Endothelial cell of umbilical vein (primary cell): ENCODE measurements at places on chromosomes 16 and 17. TPM values are rescaled to one million over a fixed set of nuclear protein-coding genes. Genes with fewer than 3 reads are reported as not detected.
A peak's percentile ranks its signal among the peaks of the same experiment; 100 is the strongest.

The CLEC19A gene
- not detected in 2 replicates for total RNA-seq

The AKAP1 gene
- total RNA-seq, result 20.9 and 23.9 TPM in 2 replicates

The MYADML2 gene
- not detected in 2 replicates for total RNA-seq

The JPH3 gene
- 0.09 and 0.22 TPM in 2 replicates for total RNA-seq

The IRX3 gene
- not detected in 2 replicates for total RNA-seq

DNA sequence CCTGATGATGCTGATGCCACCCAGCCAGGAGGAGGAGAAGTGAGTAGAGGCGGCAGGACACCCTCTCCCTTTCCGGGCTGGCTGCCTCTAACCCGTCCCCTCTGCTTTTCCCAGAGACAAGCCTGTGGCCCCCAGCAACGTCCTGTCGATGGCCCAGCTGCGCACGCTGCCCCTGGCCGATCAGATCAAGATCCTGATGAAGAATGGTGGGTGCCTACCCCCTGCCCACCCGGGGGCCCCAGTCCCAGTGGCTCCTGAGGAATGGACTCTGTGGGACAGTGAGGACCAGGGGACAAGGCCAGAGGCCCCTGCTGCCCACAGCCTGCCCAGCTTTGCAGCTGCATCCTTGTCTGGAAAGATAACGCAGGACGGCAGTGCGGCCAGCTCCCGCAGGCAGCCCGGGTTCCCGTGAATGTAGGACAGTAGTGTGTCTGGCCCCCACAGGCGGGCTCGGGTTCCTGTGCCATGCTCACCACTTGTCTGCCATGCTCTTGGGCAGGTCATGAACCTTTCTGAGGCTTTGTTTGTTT lies 19.9 kb downstream of the POLR3E start:
- DNase-seq, result no peak

GRCh38 chr17:64773836-64774761 lies 112.0 kb upstream of the SMURF2 start:
- DNase-seq, result peak; percentile 40

DNA sequence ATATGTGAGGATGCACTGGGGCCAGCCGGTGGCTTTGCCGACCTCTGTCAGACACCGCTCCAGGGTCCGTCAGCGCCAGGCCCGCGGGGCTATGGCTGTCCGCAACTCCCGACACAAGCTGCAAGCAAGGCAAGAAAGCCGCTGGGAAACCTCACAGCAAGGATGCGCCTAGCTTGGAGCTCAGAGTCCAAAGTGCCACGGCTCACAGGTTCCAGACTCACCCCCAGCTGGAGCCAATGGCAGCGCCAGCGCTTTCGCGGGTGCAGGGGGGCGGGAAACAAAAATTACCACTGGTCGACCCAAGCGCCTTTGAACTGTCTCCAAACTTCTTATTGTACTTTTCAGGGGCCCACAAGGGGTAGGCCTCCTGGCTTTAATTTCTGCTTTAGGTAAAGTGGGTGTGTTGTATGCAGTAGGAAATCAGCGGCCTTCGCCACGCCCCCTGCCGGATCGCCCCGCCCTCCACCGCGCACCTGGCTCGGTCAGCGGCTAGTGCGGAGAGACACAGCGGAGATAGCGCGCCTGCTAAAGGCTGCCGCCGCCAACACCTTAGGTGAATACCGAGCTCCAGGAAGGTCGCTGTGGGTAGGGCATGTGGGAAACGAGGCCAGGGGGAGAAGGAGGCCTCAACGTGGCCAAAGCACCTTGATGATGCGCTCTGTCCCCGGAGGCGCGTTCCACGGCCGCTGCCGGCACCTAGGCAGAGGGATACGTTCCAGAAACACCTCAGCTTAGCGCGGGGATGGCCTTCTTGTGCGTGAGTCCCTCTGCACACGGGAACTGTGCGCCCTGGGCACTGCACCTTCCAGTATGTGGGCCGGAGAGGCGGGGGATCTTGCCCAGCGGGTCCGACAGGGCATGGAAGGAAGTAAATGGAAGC lies 61.0 kb upstream of the RBL2 start:
- no peak for DNase-seq

- no peak for DNase-seq
Measured at GRCh38 chr16:57572978-57573728, 30.7 kb downstream of the ADGRG5 start.

DNA sequence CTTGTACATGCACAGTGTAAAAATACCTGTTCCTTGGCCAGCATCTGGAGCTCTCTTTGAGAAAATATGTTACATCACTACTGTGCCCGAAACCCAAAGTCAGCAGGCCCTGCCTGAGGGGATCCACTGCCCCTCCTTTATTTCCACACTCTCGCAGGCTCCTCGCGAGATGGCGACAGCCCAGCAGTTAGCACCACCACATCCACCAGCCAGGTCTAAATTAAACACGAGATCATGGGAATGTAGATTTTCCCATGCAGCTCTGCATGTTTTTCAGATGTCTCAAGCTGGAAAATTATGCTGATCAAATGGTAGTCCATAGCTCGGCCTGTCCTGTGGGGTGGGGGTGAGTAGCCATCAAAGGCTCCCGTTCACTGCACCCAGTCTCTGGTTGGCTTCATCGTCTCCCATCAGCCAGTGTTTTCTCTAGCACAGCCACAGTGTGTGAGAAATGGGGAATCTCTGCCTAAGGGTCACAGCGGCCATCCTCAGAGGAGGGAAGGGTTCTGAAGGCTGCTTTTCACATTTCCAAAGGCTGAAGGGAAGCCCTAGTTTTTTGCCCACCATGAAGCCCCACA lies 34.7 kb downstream of the EPN2 start:
- no peak for DNase-seq

DNA sequence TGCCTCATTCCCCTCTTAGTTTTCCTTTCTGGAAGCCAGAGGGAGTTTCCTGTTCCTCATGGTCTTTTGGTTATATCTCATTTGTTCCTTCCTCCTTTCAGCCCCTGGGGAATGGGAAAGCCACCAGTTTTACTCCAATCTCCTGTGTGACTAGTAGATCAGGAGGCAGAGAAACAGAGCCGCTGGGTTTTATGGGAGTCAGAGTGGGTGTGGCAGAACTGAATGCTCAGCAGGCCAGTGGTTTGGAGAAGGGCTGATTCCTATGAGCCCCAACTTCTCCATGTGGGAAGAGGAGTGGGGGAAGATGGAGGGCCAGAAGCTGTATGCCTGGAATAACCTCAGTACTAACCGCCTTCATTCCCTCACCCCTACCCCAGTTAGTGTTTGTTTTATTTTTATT lies 4.1 kb downstream of the DNAH2 start:
- DNase-seq, result no peak

DNA sequence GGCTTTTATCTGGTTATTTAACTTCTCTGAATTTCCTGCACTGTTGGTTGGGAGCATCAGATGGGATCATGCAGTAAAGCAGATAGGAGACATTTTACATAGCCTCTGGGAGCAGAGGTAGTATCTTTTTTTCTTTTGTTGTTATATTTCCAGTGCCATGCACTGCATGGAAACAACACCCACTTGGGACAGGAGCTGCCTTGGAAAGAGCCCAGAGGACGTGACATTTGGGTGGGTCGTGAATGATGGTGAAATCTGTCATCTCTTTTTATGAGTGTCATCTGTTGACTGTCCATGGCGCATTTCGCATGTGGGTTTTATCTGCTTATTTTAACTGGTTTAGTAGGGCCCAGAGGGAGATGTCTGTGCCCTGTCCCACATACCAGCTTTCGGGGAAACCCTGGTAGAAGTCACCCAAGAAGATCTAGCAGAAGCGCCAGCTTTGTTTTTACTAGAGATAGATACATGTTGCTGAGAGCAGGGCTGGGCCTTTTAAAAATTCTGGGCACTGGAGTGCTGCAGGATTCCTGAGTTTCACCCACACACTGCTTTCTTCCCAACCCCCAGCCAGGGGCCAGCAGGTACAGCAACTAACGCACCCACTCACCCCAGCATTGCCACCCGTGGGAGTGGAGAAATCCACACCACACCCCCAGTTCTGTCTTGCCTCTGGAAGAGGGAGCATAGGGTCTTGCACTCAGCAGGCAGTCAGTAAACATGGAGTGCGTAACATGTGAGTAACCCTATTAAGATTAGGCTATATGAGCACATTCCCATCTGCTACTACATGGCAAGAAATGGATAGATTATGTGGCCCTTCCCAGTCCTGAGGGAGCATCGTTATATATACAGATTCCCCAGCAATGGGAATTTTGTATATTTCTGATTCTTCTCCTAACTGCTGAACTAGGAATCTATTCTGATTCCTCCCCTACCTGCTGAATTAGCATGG lies 8.4 kb upstream of the TERF2 start:
- DNase-seq, result no peak
